ENCODE measurements at places on chromosomes 4 and X. TPM values are rescaled to one million over a fixed set of nuclear protein-coding genes. Genes with fewer than 3 reads are reported as not detected.

GLRA2 gene
- not detected for total RNA-seq

ERAS gene
- total RNA-seq, result not detected

TREX2 gene
- 1.1 TPM for total RNA-seq

GASK1B gene
- not detected for total RNA-seq

TCP11X2 gene
- total RNA-seq, result not detected

PAGE2 gene
- total RNA-seq, result not detected

DCAF4L1 gene
- total RNA-seq, result 0.21 TPM

PROM1 gene
- not detected for total RNA-seq

DCX gene
- total RNA-seq, result not detected

DNA sequence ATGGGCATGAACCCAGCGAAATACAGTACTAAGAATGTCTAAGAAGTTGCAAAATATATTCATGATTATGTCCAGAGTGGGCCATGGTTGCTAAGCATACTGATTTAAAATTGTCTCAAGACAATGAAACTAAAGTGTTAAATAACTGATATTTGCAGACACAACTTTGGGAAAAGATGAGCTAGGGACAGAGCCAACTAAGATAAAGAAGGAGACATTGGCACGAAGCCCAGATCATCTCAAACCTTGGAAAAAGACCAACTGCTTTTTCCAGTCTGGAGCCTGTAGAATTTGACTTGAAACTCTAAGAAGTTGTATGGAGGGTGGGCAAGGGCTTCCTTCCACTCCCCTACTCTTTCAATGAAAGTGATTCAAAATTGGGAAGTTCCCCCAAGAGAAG lies 108.5 kb upstream of the GLRA2 start:
- H3K27me3 ChIP-seq, result no peaks in the 10 kb centered on the region
- H3K27ac ChIP-seq, result no peak overlapping the region
- H3K36me3 ChIP-seq, result no peaks in the 10 kb centered on the region
- DNase-seq, result no peak

GRCh38 chrX:154021131-154021611 lies 1.5 kb upstream of the IRAK1 start:
- peak; percentile 57 for DNase-seq
- peaks cover 13% of the 10 kb centered on the region for H3K36me3 ChIP-seq
- H3K4me1 ChIP-seq, result peaks cover 8% of the 10 kb centered on the region
- H3K27ac ChIP-seq, result peak overlapping the region; percentile 76
- peak overlapping the region; percentile 92 for H3K4me3 ChIP-seq
- H3K27me3 ChIP-seq, result no peaks in the 10 kb centered on the region

GRCh38 chr4:185870366-185870765 lies 58.4 kb upstream of the SORBS2 start:
- no peaks in the 10 kb centered on the region for H3K36me3 ChIP-seq
- DNase-seq, result no peak
- H3K4me1 ChIP-seq, result no peaks in the 10 kb centered on the region
- H3K27ac ChIP-seq, result no peak overlapping the region
- no peak overlapping the region for H3K4me3 ChIP-seq

GRCh38 chrX:71814123-71814912 lies 51.2 kb downstream of the CXorf49B start:
- H3K27ac ChIP-seq, result no peak overlapping the region
- H3K4me3 ChIP-seq, result no peak overlapping the region
- H3K36me3 ChIP-seq, result no peaks in the 10 kb centered on the region
- no peak for DNase-seq
- no peaks in the 10 kb centered on the region for H3K4me1 ChIP-seq
- H3K27me3 ChIP-seq, result peaks cover 3% of the 10 kb centered on the region

All from activated CD4-positive, alpha-beta T cell treated with anti-CD3 and anti-CD28 coated beads, Interleukin-2, amount 10 ng/mL, durations not matched to agents 24 days and 14 days (primary cell).